ENCODE measurements at places on chromosomes 16 and 17.

GRCh38 chr17:19671433-19671832 lies 22.9 kb downstream of the ALDH3A2 start:
- DNase-seq: no peak

GRCh38 chr16:14310519-14310991 lies 239.4 kb downstream of the MRTFB start:
- no peak for DNase-seq

DNA sequence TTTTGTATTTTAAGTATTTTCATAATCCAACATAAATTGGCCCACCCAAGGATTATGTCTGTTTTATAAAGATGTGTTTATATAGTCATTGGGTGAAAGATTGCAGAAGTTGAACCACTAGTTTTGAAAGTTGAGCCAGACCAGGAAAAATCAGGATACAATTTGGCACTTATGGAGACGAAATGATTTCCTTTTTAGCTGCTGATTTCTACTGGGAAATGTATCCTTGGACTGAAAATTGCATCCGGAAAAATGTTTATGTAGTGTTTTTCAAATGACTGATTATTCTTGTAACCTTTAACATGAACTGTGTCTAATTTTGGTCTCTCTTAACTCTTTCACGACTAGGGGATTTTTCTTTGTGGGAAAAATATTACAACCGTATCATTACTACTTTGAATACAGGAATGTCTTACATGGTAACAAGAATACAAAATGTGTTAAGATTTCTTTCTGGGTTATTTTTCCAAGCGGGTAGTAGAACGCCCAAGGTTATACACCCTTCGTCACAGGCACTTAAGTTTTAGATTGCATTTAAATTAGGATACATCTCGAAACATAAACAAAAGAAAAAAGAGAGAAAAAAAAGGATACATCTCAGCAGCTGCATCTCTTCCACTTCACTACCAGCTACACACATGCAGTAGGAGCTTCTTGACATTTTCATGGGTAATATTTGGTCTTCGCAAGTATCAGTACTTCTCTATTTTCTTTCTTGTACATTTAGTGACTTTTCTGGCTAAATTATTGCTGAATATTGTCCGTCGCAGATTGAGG lies 273.0 kb upstream of the TBX2 start:
- no peak for DNase-seq

DNA sequence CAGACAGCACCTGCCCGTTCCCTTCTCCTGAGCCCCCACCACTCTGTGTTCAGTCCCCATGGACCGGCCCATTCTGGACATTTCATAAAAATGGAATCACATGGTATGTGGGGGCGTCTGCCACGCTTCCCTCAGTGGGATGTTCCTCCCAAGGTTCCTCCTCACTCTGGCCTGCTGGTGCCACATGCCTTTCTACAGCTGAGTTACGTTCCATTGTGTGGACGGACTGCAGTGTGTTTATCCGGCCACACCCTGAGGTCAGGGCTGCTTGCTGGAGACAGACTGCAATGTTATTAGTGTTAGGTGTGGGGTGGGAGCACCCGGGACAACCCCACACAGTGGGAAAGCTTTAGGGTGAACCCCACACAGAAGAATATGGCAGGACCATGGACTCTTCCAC lies 5.9 kb upstream of the AATK start:
- DNase-seq: peak; percentile 49

DNA sequence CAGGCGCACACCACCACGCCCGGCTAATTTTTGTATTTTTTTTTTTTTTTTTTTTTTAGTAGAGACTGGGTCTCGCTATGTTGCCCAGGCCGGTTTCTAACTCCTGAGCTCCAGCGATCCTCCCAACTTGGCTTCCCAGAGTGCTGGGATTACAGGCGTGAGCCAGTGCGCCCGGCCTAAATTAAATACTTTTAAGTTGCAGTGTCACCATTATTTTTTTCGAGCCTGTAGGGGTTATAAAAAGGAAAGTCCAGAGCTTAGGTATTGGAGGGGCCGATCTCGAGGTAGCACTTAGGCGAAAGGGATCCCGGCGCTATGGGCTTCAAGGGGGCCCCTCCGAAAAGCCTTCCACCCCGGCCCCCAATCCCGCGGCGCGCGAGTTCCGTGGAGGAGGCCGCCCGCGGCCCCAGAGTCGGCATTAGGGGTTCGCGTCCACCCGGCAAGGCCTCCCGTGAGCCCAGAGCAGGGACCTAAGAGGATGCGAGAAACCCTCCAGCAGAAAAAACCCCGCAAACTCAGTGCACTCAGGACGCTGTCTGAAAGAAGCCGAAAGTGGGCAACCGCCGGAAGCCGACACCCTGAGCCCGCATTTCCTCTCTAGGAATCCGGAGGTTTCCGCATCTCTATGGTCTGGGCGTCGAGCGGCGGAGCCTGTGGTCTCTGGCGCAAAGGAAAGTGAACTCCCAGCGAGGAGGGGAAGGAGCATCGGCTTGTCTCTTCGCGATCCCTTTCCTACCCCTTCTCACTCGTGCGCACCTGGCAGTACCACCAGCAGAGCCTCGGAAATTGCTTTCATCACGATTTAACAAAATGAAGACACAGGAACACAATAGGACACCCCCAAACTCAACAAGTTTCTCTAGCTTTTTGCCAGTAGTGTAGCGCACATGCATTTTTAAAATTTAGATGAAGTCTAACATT lies 14.1 kb upstream of the RGS9 start:
- peak; percentile 87 for DNase-seq

DNA sequence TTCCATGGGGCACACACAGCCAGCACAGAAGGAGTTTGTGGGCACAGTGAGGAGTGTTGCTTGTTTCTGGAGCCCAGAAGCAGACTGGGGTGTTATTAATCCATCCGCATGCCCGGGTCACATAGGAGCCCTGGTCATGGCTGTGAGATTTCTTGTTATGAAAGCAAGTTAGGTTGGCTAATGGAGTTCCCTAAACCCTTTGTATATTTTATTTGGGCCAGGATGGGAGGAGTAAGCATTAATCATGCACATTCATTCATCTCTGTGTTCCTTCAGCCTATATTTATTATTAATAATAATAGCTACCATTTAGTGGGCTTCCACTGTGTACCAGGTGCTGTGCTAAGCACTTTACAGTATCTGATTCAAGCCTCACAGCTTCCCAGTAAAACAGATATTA lies 200.6 kb upstream of the CDH5 start:
- no peak for DNase-seq

DNA sequence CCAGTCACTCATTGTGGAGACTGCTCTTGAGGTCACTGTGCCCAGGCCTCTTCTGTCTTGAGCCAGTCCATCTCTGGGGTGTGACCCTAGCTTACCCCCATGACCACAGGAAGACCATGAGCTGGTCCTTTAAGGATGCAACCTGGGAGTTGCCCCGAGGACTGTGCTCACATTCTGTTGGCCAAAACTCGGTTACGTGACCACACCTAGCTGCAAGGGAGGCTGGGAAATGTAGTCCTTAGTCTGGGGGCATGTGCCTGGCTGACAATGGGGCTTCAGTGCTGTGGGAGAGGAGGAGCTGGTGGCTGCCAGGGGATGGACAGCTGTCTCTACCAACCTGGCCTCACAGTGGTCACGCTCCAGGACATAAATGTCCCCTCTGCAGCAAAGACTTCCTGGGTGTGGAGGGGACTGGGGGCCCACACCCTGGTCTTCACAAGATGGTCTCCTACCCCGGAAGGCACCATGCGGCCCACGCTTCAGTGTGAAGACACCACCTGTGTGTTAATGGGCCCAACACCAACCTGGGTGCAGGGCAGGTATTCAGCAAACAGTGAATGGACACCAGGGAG lies 55.4 kb downstream of the JPH3 start:
- DNase-seq: peak; percentile 40

DNA sequence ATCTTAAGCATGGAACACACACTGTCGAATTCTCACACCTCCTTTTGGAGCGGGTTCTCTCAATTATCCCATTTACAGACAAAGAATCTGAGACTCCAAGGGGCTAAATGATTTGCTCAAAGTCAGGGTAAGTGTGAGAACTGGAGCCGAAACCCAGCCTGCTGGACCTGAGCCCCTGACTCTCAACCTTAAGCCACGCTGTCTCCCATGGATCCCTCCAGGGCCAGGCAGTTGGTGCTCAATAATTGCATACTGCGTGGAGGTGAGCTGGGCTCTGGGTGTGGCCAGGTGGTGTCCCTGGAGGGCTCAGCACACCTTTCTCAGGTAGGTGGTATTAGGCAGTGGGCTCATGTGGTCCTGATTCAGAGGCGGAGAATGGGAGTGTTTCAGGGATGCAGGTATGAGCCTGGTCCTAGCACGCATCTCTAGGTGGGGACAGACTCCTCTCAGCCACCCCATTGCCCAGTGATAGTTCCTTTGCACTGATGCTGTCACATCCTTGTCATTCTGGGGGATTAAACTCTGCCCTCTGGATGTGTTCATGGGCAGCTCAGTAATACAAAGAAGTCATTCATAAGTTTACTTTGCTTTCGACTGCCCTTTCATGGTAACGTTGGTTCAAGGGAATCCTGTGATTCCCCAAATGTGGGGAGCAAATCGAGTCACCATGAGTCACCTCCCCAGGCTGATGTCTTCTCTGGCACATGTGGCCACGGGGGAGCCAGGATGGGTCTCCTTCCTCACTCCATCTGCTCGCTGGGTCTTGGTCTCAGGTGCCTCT lies 399.5 kb upstream of the TNRC6C start:
- DNase-seq: peak; percentile 84

- DNase-seq: no peak
These were observed 544.6 kb downstream of the CDH13 start for GRCh38 chr16:83171396-83171795.

DNA sequence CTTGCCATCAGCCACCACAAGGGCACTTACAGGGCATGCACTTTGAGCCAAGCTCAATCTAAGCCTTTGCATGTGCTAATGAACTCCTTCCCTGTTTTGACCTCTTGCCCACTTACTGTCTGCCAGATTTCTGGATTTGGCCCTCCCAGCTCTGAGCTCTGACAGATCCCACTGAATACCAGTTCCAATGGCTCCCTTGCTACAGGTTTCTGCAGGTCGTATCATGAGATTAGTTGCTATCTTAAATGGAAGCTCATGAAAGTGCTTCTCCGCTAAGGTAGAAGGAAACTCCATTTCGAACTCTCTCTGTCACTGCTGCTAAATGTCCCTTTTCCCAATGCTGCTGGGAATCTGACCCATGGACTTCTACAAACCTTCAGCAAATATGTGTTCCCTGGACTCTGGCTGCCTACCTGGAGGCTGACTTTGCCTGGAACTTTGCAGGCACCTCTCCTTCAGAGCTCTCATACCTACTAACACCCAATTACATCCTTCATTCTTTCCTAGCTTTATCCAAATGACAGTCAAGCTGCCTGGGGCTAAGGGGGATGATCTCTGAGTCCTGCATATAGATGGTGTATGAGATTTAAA lies 23.5 kb upstream of the TOB1 start:
- no peak for DNase-seq

GRCh38 chr16:87319011-87319410 lies 1.8 kb upstream of the C16orf95 start:
- no peak for DNase-seq

- no peak for DNase-seq
These were observed 14.0 kb downstream of the CCR7 start for GRCh38 chr17:40551091-40551878.

- no peak for DNase-seq
These were observed 182.3 kb downstream of the PHKB start for GRCh38 chr16:47643323-47644000.

DNA sequence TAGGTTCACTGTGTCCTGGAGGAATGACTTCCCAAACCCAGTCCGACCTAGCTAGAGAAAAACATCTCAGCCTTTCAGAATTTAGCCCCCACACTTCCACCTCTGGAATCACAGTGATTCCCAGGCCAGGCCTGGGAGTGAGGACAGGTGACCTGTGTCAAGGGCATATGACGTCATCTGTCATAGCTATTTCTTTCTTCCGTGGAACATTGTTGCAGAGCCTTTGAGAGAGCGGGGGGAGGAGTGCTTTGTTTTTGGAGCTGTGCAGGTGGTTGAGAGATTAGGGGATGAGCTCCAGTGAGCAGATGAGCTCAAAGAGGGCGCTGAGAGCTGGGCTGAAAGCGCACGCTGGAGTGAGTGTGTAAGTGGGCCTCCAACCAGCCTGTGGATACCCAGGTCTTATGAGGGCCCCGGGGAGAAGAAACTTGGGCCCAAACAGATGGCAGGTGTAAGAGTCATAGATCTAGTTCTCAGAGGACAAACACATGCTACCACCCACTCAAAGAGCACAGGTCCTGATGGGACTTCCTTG lies 344.8 kb downstream of the SNX29 start:
- no peak for DNase-seq

DNA sequence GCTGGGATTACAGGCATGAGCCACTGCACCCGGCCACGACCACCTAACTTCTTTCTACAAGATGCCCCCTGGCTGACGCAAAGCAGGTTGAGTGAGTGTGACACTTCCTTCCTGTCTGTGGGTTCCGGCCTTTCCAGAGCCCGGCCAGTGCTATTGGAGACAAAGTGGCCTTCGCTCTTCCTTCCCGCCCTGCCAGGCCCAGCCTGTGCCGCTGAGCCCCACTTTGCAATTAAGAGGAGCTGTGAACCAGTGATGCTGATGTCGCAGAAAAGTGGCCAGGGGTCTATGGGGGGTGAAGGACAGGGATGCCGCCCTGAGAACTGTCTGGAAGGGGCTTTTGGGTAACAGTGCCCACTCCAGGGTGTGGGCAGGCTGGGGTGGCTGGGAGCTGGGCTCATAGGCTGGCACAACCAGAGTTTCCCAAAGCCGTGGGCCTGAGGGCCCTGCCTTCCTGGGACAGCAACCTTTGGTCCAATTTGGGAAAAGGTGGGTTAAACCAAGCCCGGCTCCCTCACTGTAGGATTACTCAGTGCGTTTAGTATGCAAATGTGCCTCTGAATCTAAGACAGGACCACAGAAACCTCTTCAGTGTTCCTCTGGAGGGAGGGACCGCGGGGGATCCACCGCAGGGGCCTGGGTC lies 174.9 kb downstream of the SEC14L1 start:
- no peak for DNase-seq

- DNase-seq: no peak
These were observed 27.1 kb downstream of the CDK5RAP3 start for GRCh38 chr17:47998044-47998443.
